ENCODE measurements at places on chromosomes 7 and 10.

DNA sequence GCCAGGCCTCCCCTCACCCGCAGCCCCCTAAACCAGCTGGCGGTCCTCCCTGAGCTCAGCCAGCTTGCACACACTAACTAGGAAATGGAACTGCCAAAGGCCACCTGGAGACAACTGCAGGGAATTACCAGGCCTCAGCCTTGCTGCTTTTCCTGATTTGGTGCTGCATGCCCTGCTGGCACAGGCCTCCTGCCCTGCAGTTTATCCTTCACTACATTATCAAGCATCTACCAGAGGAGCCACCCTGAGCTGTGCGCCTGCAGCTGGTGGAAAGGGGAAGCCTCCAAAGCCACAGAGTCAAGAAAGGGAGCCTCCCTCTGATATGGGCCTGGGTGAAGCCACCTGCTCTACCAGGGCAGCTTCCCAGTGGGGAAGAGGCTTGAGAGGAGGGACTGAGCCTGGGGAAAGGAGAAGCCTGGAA, 139.8 kb downstream of the GRID1 start:
- DNase-seq = no peak

DNA sequence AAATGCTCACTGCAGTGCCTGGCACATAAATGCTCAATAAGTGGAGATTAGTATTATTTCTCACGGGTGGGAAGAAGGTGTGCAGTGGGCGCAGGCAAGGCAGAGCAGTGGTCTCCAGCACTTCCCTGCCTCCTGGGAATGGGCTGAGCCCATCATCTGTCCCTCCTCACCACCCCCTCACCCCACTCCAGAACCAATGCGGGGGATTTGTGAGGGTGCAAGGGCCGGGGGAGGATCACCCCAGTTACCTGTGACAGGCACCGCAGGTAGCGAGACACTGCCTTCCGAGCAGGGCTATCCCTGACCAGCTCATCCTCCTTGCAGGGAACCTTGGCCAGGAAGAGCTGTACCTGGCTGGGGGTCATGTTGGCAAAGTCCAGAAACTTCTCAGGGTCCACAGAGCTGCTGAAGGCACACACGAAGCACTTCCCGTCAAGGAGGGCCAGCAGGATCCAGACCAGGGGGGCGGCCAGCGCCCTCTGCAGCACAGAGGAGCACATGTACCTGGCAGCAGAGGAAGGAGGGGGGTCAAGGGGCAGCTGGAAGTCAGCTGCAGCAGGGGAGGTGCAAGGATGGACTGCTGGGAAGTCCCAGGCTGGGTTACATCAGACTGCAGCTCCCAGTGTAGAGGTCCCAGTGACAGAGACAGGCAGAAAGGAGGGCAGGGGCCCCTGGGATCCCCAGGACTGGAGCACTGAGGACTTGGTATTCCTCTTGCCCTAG, 2.8 kb downstream of the CALHM3 start:
- DNase-seq = no peak

- DNase-seq = no peak
Observed at GRCh38 chr10:128744092-128744491, 617.9 kb upstream of the MKI67 start.

GRCh38 chr7:140903741-140904480, 20.8 kb downstream of the BRAF start:
- DNase-seq = no peak
